Upper lobe of left lung (tissue), 6 donors: ENCODE measurements at places on chromosomes 3 and 15. TPM values are rescaled to one million over a fixed set of nuclear protein-coding genes. Genes with fewer than 3 reads are reported as not detected.

DNA sequence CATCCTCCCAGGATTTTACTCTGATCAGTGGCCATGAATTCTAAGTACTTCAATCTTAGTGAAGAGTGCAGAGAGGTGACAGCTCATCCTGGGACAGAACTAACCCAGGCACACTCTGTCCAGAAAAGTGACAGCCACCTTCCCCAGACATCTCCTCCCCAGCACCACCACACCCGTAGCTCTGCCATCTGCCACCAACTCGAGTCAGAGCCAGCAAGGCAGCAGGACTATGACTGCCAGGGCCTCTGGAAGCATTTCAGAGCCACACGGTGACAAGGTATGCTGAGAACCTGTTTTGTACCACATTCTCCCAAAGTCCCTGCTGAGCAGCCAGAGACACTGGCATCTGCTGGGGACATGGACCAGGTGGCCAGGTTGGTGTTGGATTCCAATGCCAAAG is 71.0 kb downstream of the NTRK3 start:
- DNase-seq, result no peak
- H3K4me3 ChIP-seq, result no peak overlapping the region
- no peaks in the 10 kb centered on the region for H3K36me3 ChIP-seq
- H3K4me1 ChIP-seq, result no peaks in the 10 kb centered on the region

GRCh38 chr3:41000471-41000870 is 198.8 kb upstream of the CTNNB1 start:
- peaks cover 6% of the 10 kb centered on the region for H3K4me1 ChIP-seq
- DNase-seq, result no peak
- H3K27ac ChIP-seq, result no peak overlapping the region
- no peaks in the 10 kb centered on the region for H3K27me3 ChIP-seq

Gene SERPINI2
- total RNA-seq, result 28.1 TPM

Gene FBXW12
- not detected for total RNA-seq

GRCh38 chr15:98560338-98560737 is 88.0 kb upstream of the IGF1R start:
- no peak overlapping the region for H3K27ac ChIP-seq
- no peaks in the 10 kb centered on the region for H3K36me3 ChIP-seq
- DNase-seq, result no peak
- no peaks in the 10 kb centered on the region for H3K4me1 ChIP-seq
- no peak overlapping the region for H3K4me3 ChIP-seq
- no peaks in the 10 kb centered on the region for H3K27me3 ChIP-seq

GRCh38 chr3:46987319-46987742 is 7.9 kb downstream of the NBEAL2 start:
- H3K4me3 ChIP-seq, result peak overlapping the region; percentile 31
- no peaks in the 10 kb centered on the region for H3K27me3 ChIP-seq
- H3K4me1 ChIP-seq, result peaks cover 52% of the 10 kb centered on the region
- H3K27ac ChIP-seq, result peak overlapping the region; percentile 88
- H3K36me3 ChIP-seq, result no peaks in the 10 kb centered on the region

DNA sequence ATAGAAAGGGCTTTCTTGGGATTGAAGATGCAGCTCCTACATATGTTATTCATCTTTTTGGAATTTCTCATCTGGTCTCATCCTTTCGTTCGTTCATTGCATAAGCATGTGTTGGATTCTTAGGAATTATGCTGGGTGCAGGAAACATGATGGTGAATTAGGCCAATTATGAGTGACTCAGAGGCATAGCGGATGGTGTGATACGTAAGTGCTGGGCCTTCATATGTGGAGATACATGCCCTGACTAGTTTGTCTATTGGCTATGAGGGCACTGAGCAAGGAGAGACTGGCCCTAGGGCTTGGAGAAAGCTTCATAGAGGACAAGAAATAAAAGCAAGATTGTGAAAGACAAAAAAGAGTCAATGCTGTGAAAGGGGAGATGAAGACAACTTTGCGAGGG is 235.1 kb downstream of the MYRIP start:
- no peak overlapping the region for H3K27ac ChIP-seq
- no peaks in the 10 kb centered on the region for H3K4me1 ChIP-seq
- H3K27me3 ChIP-seq, result no peaks in the 10 kb centered on the region
- no peak for DNase-seq
- no peak overlapping the region for H3K4me3 ChIP-seq

DNA sequence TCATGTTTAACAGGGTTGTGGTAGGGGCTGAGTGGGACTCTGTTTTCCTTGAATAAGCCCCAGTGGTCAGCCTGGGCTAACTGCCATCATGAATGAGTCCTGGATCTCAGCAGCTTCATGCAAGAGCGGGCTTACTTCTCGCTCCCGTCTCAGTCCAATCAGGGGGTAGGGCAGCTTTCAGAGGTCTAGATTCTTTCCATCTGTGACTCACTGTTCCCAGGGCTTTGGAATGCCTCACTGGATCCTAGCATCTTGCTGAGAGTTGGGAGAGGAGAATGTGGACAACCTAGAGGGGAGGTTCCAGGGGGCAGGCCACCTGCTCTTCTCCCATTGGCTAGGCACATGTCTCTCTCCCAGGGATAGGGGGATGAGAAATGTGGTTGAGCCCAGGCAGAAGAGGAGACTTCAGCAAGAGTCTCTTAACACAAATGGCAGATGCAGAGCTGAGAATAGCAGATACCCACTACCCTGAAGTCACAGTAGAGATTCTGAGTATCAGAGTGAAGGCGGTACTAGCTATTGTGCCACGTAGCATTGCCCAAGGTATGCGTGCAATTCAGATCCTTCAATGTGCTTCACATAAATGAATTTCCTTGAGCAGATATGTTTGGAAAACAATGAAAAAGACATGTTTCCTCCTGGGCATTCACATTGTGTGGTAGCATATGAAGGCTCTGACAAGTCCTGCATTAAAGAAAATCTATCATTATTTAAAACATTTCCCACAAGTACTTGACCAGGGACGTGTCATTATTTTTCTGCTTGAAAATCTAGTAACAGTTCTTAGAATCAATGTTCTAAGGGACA is 257.7 kb upstream of the PROK2 start:
- DNase-seq, result no peak
- H3K36me3 ChIP-seq, result no peaks in the 10 kb centered on the region
- no peaks in the 10 kb centered on the region for H3K27me3 ChIP-seq
- H3K4me1 ChIP-seq, result peaks cover 6% of the 10 kb centered on the region
- no peak overlapping the region for H3K27ac ChIP-seq

DNA sequence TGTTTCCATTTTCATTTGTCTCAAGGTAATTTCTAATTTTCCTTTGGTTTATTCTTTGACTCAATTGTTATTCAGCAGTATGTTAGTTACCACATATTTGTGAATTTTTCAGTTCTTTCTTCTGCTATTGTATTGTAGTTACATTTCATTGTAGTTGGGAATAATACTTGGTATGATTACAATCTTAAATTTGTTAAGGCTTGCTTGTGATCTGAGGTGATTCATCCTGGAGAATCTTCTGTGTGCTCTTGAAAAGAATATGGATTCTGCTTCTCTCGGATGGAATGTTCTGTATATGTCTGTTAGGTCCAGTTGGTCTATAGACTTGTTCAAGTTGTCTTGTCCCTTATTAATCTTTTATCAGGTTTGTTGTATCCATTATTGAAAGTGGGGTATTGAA is 63.4 kb upstream of the VEPH1 start:
- H3K27ac ChIP-seq, result no peak overlapping the region
- no peak for DNase-seq
- no peak overlapping the region for H3K4me3 ChIP-seq
- H3K4me1 ChIP-seq, result no peaks in the 10 kb centered on the region
- no peaks in the 10 kb centered on the region for H3K36me3 ChIP-seq

DNA sequence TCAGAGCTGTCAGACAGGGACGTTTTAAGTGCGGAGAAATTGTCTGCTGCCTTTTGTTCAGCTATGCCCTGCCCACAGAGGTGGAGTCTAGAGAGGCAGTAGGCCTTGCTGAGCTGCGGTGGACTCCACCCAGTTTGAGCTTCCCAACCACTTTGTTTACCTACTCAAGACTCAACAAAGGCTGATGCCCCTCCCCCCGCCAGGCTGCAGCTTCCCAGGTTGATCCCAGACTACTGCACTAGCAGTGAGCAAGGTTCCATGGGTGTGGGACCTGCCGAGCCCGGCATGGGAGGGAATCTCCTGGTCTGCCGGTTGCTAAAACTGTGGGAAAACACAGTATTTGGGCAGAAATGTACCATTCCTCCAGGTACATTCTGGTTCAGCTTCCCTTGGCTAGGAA is 282.1 kb downstream of the VGLL3 start:
- no peak overlapping the region for H3K4me3 ChIP-seq
- H3K27ac ChIP-seq, result no peak overlapping the region
- no peaks in the 10 kb centered on the region for H3K27me3 ChIP-seq
- H3K36me3 ChIP-seq, result no peaks in the 10 kb centered on the region
- no peaks in the 10 kb centered on the region for H3K4me1 ChIP-seq

DNA sequence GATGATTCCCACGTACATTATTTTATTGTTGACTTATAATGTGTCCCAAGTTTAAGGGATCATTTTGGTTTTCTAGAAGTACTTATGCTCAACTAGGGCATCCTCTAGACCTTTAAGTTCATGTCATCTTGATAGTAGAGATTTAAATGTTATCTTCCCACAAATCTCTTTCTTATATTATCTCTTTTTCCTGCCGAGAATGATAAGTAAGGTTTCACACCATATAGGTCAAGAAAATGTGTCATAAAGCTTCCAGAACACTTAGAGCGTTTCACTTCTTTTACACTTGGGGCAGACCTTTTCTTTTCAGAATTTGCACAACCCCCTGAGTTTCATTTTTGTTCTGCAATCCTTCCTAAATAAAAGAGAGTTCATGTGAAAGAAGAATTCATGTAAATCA is 142.0 kb upstream of the CBLB start:
- H3K27me3 ChIP-seq, result no peaks in the 10 kb centered on the region
- H3K36me3 ChIP-seq, result no peaks in the 10 kb centered on the region
- no peaks in the 10 kb centered on the region for H3K4me1 ChIP-seq
- no peak for DNase-seq
- no peak overlapping the region for H3K27ac ChIP-seq

DNA sequence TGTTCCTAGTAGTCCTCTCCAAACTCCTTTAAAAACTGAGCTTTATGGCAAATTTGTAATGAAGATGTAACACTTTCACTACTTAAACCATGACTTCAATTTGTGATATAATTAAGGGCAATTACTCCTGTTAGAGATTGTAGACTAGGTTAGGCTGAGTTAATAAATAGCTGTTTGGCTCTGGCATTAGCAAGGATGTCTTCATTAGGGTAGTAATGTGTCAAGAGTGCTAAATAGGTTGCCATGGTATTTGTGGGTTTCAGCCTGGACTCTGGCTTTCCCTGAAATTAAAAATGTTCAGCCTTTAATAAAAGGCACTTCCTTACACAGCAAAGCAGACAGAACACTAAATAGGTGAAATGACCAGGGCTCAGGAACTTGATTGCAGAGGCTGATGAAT is 71.9 kb downstream of the GHSR start:
- H3K4me1 ChIP-seq, result no peaks in the 10 kb centered on the region
- no peaks in the 10 kb centered on the region for H3K27me3 ChIP-seq
- H3K36me3 ChIP-seq, result peaks cover 40% of the 10 kb centered on the region
- DNase-seq, result no peak
